ENCODE measurements at places on chromosomes 16 and 17.

- DNase-seq: peak; percentile 58
Observed at GRCh38 chr16:3444032-3444388, 530 bp downstream of the NAA60 start.

DNA sequence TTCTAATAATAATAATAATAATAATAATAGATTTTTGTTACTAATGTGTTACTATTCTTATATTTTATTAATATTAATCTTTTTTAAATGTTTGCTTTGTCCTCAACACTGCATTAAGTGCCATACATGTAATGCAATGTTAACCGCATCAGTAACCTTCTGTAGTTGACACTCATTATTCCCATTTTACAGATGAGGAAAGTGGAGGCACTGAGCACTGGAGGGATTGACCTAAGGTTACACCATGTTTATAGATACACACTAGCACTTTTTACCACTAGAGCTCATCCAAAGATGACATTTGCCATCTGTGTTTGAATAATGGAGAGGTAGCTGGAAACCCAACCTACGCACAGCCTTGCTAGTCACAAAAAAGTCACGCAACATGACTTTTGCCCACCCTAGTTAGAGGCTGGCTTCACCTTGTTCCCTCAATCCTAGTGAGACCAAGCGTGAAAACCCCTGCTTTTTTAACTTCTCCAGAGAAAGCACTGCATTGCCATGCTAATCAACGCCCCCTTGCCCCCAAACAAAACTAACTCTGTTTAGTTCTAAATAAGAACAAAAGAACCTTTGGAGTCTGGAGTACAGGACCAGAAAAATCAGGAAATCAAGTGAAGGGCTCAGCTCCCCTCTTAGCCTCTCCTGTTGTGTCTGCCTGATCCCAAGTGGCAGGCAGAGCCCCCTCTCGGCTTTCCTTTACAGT lies 2.3 kb downstream of the ARSG start:
- DNase-seq: no peak

DNA sequence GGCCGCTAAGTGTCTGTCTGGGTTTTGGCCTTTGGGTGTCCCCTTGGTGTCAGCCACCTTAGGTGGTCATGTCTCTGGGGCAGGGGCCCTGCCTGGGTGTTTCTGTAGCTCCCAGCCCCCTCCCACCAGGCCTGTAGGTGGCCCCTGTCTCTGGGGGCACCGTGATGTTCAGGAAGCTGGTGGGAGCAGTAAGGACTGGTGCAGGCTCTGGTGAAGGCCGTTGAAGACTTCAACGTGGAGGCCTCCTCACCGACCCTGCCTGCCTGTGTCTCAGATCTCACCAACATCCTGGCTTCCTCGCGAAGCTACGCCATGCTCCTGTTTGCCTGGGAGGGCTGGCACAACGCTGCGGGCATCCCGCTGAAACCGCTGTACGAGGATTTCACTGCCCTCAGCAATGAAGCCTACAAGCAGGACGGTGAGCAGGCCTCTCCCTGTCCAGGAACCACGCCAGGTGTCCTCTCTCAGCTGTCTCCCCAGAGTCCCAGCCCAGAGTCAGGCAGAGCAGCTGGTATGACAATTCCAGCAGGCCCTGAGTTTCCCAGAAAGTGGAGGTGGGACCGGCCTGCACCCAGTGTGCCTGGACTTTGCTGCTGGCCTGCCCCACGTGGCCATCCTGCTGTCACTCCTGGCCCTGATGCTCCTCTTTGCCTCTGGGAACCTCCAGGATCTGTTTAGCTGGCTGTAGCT lies 2.8 kb downstream of the ACE start:
- DNase-seq: no peak

DNA sequence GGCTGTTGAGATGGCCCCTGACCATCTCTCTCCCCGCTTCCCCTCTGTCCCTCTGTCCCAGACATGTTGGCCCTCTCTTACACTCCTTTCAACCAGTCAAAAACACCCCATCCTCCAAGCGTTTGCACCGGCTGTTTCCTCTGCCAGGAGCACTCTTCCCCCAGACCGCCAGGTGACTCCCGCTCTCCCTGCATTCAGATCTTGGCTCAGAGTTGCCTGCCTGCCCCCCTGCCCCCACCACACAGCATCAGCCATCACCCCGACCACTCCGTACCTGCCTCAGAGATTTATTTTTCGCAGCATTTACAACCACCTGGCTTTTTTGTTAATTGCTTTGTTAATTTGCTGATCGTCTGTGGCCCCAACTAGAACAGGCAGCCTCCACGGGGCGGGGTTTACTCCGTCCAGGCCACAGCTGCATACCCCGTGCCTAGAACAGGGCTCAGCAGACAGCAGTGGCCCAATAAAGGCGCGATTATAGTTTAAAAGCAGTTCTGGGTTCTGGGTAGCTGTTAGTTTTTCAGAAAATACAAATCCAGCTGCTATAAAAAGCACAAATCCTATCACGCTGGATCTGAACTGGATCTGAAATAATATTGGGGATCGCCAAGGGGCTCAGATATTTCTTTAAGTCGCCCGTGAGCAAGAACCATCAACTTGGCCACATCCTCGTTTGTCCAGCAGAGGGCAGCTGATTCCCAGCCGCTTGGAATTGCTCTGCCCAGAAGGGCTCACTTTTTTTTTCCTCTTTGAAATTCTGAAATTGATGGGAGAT lies 173.6 kb downstream of the IRF8 start:
- DNase-seq: peak; percentile 81

- no peak for DNase-seq
Observed at GRCh38 chr16:12199524-12199923, 223.0 kb downstream of the SNX29 start.

Data from ELF-1 (cell line).